ENCODE measurements at places on chromosomes 7 and 10.

GRCh38 chr7:45978010-45978681, 57.1 kb upstream of the IGFBP3 start:
- no peak for DNase-seq

DNA sequence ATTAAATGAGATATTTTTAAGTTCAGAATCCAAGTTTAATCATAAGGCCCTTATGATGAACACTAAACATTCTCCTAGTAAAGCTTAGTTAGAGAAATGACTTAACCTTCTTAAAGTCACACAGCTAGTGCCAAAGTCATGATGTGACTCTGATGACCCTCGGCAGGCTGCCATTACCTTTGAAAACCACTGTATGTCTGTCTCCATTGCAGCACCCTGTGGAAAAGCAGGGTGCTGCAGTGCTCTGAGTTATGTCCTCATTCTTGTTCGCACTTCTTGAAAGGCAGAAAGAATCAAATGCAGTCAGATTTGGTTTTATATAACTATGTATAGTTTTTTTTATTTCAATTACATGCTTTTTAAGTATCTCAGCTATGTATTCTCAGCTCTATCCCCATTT, 105.0 kb downstream of the PHTF2 start:
- no peak for DNase-seq

DNA sequence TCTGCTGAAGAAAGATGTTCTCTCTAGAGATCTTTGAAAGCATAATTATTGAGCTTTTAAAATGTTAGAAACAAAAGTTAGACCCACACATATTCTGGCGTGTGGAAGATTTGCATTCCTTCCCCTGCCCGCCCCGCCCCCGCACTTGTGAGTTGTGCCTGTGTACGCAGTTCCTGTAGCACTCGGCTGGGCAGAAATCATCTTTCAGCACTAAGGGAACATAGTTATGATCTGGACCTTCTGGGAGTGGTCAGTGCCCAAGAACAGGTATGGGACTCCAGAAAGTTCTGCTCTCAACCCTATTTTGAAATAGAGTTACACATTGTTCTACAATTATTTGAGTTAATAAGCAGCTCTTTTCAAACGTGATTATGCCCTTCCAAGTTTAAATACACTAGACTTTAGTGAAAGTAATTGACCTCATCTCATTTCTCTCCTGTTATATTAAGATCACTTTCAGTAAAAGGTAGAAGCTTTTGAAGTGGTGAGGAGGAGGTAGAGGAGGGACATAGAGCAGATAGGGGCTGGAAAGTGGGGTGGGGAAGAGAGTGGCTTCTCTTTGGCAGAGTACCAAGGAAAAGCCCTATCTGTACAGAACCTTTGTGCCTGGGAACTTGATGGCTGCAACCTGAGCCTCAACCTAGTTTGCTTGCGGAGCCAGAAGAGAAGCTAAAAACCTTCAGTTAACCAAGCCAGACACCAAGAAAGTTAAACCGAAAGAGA, 5.7 kb downstream of the BLVRA start:
- DNase-seq, result no peak

GRCh38 chr7:138948403-138948802, 32.8 kb downstream of the KIAA1549 start:
- no peak for DNase-seq

GRCh38 chr7:27936047-27936767, 196.2 kb downstream of the TAX1BP1 start:
- DNase-seq, result no peak

- DNase-seq, result no peak
Measured at GRCh38 chr10:67695555-67695954, 440 bp downstream of the CTNNA3 start.

- no peak for DNase-seq
Measured at GRCh38 chr7:122269241-122269640, 35.3 kb downstream of the FEZF1 start.

DNA sequence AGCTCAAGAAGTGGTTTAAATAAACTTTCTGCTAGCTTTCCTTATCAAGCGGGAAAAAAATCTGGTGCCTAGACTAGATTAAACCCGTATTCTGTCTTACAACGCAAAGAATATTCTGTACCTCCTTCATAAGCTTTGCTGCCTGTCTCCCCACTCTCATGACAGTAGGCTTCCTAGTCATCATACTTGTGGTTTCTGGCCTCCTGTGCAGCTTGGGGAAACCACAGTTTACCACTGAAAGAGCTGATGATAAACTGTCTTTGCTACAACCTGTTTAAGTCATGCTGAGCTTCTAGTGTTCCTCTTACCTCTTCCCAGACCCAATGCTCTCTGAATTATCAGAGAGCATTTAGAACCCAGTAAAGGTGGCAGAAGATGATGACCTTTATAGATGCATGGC, 55.0 kb downstream of the PODXL start:
- DNase-seq, result peak; percentile 10

GRCh38 chr10:89652806-89653370, 7.8 kb upstream of the PANK1 start:
- DNase-seq, result no peak

DNA sequence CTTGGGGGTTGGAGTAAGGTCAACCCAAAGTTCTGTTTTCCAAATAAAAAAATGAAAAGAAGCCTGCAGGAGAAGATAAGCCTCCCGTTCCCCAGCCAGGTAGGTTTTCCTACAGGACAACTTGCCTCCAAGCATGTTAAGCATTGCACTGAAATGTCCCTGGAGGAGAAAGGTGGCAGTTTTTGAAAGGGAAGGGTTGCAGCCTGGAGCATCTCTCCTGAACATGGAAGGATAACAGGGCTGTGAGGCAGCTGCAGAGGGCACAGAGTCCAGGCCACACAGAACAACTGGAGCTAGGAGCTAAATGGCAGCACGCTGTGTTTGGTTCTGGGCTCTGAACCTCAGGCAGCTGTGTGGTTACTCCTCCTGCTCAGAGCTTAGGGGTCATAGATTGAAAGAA, 452.9 kb downstream of the TCERG1L start:
- DNase-seq, result no peak

GRCh38 chr10:43728425-43728824, 79.7 kb upstream of the ZNF32 start:
- no peak for DNase-seq

GRCh38 chr7:155228459-155228845, 69.2 kb upstream of the INSIG1 start:
- no peak for DNase-seq

DNA sequence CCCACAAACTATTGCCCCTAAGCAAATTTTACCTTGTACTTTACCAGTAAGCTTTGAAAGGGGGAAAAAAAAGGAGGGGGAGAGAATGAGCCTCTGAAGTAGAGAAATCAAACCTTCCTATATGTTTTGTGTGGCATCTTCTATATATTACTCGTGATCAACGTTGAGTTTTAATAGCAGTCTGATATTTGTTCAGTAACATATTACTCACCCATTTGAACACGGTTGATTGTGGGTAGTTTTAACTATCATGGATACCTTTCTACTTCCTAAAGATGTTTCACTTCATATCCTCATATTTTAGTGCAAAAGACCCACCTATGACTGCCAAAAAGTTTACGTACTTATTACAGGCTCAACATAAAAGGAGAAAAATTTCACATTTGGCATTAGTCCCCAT, 54.5 kb downstream of the CCDC6 start:
- DNase-seq, result no peak

- no peak for DNase-seq
Measured at GRCh38 chr10:33388785-33389184, 54.3 kb upstream of the NRP1 start.

- DNase-seq, result no peak
Measured at GRCh38 chr10:62540389-62540788, 166.2 kb downstream of the ZNF365 start.

DNA sequence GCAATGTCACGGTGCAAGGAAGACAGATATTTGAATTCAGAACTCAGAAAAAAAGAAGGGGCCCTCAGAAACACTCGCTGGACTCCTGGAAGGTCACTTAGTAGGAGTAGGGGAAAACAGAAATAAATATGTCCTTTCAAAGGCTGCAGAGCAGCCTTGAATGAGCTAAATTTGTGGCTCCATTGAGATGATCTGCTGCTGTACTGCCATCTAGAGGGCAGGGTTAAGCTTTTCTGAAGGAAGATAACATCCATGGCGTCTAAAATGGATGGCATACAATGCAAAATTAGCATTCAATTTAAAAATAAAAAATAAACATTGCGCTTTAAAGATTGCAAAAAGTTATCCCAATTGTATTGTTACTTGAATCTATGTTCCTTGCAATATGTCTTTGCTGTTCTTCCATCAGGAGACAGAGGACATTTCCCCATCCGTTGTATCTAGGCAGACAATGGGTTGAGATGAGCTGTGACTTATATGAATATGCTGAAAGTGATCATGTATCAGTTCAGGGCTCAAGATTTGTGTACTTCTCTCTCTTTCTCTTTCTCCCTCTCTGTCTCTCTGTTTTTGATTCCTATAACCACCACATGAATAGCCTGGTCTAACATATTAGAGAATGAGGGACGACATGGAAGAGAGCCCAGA, 642.2 kb downstream of the SH2D4B start:
- DNase-seq, result no peak

DNA sequence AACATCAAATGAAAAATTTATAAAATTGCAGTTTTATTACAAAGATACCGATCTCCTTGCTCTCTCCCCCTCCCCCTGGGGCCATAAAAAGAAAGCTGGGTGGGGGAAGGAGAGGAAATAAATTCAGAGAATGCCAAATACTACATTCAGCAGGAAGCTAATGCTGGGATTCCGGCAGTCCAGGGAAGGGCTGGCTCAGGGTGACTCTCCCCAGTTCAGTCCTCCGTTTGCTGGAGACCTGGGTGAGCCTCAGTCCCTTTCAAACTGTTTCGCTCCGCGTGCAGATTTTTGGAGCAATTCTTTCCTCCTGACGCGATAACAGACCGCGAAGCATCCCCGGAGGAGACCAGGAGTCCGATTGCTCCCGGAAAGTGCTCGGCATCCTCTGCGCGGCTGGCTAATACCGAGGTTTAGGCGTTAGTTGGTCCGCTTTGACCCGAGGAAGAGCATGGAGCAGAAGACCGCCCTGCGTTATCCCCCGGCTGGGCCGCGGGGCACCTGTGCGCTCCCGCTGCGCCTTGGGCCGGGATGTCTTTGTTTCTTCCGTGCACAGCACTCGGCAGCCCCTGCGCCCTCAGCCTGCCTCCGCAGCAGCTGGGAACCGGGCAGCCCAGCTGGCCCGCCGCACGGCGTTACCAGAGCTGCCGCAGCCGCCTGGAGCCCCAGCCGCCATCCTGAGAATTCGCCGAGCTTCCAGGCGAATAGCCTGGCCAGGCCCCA, 3.9 kb upstream of the HOXA2 start:
- no peak for DNase-seq

- DNase-seq, result no peak
Measured at GRCh38 chr7:100865372-100865911, 1.7 kb upstream of the TRIP6 start.

DNA sequence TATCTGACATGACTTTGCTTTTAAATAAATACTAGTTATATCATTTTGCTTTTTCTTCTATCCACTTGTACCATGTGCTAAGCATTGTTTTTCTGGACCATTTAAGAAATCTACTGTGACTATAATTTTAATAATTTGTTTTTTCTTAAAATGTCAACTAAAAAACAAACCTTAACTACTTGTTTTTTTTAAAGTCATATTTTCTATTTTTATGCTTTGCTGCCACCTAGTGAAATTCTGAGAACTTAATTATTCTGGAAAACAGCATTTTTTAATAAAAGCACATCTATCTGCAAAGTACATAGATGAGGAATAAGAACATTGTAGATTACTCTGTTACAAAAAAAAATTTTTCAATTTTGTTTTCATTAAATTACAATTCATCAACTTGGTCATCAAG, 47.4 kb downstream of the ORC5 start:
- DNase-seq, result no peak

- DNase-seq, result no peak
Measured at GRCh38 chr10:126235091-126235978, 152.9 kb downstream of the ADAM12 start.

- DNase-seq, result no peak
Measured at GRCh38 chr10:89399956-89400355, 7.5 kb downstream of the IFIT1 start.
